ENCODE measurements at places on chromosomes 4 and X.
A peak's percentile ranks its signal among the peaks of the same experiment; 100 is the strongest.

- DNase-seq, result no peak
These were observed 69.3 kb downstream of the ANKRD17 start for GRCh38 chr4:73189274-73189810.

- no peak for DNase-seq
These were observed 33.8 kb downstream of the ENOX2 start for GRCh38 chrX:130869239-130869638.

DNA sequence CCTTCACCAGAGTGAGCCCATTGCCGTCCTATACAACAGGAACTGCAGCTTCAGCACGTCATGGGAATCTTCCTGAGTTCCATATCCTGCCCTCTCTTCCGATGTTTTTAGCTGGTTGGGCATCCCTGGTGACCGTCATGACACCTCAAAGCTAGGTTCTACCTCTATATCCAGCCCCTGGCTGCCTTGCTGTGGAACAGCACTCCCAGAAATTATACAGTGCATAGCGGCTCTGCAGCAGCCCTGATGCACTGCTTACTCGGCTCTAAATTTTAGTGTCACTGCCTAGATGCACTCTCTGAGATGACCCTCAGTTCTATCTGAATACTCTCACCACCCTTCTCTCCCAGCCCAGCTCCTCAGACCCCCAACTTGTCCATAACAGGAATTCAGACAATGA lies 44.3 kb downstream of the ARHGEF38 start:
- DNase-seq, result no peak

GRCh38 chr4:80073473-80074008 lies 512 bp upstream of the ANTXR2 start:
- DNase-seq, result peak; percentile 26

- DNase-seq, result no peak
These were observed 38.9 kb downstream of the ATP8A1 start for GRCh38 chr4:42618023-42618422.

GRCh38 chr4:86497980-86498862 lies 95.9 kb upstream of the PTPN13 start:
- no peak for DNase-seq

DNA sequence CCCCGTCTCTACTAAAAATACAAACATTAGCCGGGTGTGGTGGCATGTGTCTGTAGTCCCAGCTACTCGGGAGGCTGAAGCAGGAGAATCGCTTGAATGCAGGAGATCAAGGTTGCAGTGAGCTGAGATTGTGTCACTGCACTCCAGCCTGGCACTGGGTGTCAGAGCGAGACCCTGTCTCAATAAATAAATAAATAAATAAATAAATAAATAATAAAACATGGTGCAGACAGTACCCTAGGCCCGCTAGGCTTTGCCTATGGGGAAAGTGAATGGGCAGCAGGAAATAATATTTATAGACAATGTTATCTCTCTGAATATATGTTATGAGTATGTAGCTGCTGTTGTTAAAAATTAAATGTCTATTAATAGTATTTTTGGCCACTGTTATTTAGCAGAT lies 130.4 kb downstream of the LARP7 start:
- DNase-seq, result no peak

DNA sequence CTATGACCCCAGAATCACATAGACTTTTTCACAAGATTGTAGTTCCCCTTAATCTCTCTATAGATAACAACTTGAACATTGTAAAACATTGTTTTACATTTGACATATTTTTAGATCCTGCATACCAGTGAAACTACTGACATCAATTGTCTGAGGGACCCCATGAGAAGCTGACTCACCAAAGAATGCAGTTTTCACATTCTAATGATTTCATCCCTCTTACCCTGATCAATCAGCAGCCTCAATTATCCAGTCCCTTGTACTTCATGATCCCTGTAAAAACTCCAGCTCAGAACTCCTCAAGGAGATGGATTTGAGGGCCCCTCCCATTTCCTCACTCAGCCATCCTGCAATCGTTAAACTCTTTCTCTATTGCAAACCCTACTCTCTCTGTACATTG lies 411.0 kb upstream of the NDST3 start:
- no peak for DNase-seq

- DNase-seq, result no peak
These were observed 449.8 kb downstream of the INPP4B start for GRCh38 chr4:142396279-142396678.

- no peak for DNase-seq
These were observed 86.0 kb upstream of the TET2 start for GRCh38 chr4:105060628-105061027.

DNA sequence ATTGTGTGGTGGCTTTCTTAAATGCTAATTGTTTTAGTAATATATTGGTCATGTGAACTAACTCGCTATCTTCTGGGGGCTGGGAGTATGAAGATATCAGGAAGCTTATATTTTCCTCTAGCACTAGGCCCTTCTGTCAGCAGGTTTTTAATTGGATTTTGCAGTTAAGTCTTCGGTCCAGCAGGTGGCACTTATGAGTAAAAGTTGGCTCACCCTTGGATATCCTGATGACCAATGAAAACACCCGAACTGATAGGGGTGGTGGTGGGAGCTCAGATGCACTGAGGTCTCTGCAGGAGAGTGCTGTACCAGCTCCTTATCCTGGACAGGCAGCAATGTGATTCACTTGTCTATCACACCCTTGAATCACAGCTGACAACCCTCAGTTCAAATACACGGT lies 1365.8 kb upstream of the DIAPH2 start:
- no peak for DNase-seq

- no peak for DNase-seq
These were observed 167.2 kb upstream of the SLIT2 start for GRCh38 chr4:20084488-20084887.

- DNase-seq, result peak; percentile 59
These were observed 25.1 kb downstream of the NIPAL1 start for GRCh38 chr4:48041535-48042137.

GRCh38 chrX:39857780-39858179 lies 240.0 kb downstream of the BCOR start:
- DNase-seq, result peak; percentile 64

- no peak for DNase-seq
These were observed 189.1 kb upstream of the ADGRL3 start for GRCh38 chr4:61011051-61011450.

DNA sequence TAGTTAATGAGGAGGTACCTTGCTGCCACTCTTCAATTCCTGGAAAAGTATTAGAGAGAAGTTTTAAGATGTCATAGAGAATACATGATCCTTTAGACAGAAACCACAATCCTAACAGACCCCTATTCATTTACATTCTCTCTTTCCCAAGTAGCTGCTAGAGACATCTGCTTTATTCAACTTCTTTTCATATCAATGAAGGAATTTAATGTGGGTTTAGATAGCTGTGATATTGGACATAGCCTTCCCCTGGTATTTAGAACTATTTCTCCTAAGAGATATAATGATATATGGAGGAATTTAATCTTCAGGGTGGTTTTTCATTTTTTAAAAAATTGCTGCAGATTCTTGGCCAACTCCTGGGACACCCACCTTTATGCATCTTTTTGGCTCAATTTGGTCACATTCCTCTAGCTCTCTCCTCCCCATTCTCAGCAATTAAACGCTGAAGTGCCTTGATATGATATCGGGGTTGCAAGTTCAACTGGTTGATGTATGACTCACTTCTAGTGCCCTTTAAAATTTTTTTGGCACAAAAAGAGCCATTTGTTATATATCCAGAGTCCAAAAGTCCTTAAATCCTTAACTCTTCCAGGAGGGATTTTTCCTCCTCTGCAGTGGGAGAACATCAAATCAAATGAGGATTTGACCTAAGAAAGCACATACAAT lies 57.6 kb downstream of the DOCK11 start:
- DNase-seq, result no peak

- no peak for DNase-seq
These were observed 327.8 kb upstream of the HAND2 start for GRCh38 chr4:173857828-173858227.

GRCh38 chr4:142262956-142263355 lies 583.1 kb downstream of the INPP4B start:
- DNase-seq, result no peak

DNA sequence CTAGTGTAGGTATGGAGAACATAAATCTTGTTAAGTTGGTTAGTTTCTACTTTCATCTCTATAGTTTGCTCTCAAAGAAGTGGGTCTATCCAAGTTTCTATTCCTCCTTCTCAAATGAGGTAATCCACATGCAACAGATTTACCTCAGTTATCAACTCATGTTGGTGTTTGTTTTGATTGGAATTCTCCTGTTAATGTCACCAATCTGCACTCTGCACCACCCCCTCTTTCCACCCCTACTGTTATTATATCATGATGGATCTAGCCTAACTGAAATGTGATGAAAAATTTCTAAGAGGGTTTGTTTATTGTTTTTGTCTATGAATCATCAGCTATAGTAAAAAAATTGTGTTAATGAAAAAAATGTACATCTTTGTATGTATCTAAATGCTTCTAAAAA lies 66.1 kb downstream of the AGTR2 start:
- DNase-seq, result no peak

DNA sequence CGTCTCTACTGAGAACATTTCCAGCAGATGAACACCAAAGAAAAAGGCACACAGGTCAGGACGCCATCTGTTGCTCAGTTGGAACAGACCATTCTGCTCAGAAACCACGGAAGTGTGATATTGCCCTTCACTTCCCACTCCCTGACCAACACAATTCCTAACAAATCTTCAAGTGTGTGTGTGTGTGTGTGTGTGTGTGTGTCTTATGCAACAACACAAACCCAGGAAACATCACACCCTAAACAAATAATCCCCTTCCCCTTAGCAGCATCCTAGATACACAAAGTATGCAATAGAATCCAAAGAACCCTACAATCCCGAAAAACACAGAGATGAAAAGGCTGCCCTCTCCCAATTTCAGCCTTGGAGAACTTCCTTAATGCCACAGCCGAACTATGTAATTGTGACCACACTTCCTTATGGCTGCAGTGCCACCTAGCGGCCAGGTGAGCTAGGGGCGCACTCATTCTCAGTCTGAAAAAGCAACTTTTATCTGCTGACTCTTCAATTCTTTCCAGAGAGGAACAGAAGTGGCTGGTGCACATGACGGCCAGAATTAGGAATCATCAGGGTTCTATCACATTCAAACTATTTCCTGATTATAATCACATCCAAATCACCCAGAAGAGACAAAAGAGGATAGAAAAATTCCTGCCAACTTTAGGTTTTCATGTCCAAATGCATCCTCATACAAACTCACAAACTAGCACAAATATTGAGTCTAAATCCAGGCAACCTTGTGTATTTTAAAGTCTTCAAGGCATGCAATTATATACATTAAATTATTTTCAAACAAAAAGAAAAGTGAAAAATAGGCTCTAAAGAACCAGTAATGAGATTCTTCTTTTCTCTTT lies 164.9 kb downstream of the DHX15 start:
- peak; percentile 79 for DNase-seq

- no peak for DNase-seq
These were observed 84.2 kb downstream of the NPNT start for GRCh38 chr4:105979506-105979905.

GRCh38 chr4:183728223-183729068 lies 69.4 kb downstream of the TRAPPC11 start:
- DNase-seq, result no peak
